ENCODE measurements at places on chromosomes 3 and 15. TPM values are rescaled to one million over a fixed set of nuclear protein-coding genes. Genes with fewer than 3 reads are reported as not detected.

TCF12 gene
- total RNA-seq, result 49.1 TPM

B3GALNT1 gene
- 23.6 TPM for total RNA-seq

SCAANT1 gene
- not detected for total RNA-seq

TMC3 gene
- not detected for total RNA-seq

LEKR1 gene
- 0.58 TPM for total RNA-seq

DNAH12 gene
- total RNA-seq, result not detected

Measured in myometrial cell (primary cell).